Activated gamma-delta T cell treated with Interleukin-2 at 50 U/mL for 16 hours (primary cell): ENCODE measurements at places on chromosomes 11 and 22.

- DNase-seq, result no peak
Observed at GRCh38 chr22:49197505-49197904, 630.2 kb downstream of the BRD1 start.

GRCh38 chr22:45240810-45241631 lies at the start of gene KIAA0930:
TSS of gene KIAA0930 (minus strand) at chr22:45240894. CDS start at chr22:45240703, 191 bp downstream.
- peak; percentile 85 for DNase-seq

GRCh38 chr11:61524963-61525587 lies 16.5 kb downstream of the LRRC10B start:
- DNase-seq, result no peak

DNA sequence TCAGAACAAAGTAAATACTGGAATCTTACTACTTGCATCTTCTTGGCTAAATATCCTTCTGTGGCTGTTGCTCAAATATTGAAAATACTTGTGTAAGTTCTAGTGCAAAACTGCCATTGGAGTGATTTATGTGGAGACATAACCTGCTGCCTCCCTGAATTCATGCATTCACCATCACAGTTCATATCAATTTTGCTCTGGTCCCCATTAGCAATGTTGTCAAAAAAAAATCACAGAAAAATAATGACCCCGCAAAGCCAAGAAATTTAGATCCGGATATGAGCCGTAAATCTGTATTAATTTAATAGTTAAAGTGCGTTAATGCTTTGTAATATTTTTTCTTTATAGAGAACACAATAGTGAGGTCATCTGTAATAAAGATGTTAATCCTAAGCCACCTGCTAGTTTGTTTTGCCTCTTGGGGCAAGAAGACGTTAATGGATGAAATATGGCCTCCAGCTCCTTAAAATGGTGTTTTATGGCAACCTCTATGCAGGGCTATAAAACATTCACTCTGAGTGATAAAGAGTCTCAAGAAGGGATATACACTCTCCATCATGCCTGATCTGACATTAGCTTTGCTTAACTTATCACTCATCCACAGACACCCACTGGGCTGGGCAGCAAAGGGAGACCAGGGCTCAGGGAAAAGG lies 255.9 kb downstream of the INSC start:
- DNase-seq, result no peak

- DNase-seq, result peak; percentile 19
Observed at GRCh38 chr11:117144477-117145392, 648 bp downstream of the PAFAH1B2 start.

GRCh38 chr11:68651208-68651984 lies 32.9 kb upstream of the GAL start:
- DNase-seq, result no peak

GRCh38 chr11:130551388-130551787 lies 102.9 kb downstream of the ADAMTS15 start:
- no peak for DNase-seq
